Stimulated activated CD4-positive, alpha-beta T cell treated with anti-CD3 and anti-CD28 coated beads, Interleukin-1b, Interleukin-23, amount 100 ng/mL, for 1 hour (primary cell): ENCODE measurements at places on chromosomes 4 and X.

- DNase-seq = no peak
Observed at GRCh38 chr4:153472122-153473037, 6.2 kb downstream of the TMEM131L start.

GRCh38 chrX:70262952-70263567 lies 3.1 kb upstream of the P2RY4 start:
- no peak for DNase-seq

- no peak for DNase-seq
Observed at GRCh38 chr4:90027565-90027964, 99.6 kb upstream of the CCSER1 start.

DNA sequence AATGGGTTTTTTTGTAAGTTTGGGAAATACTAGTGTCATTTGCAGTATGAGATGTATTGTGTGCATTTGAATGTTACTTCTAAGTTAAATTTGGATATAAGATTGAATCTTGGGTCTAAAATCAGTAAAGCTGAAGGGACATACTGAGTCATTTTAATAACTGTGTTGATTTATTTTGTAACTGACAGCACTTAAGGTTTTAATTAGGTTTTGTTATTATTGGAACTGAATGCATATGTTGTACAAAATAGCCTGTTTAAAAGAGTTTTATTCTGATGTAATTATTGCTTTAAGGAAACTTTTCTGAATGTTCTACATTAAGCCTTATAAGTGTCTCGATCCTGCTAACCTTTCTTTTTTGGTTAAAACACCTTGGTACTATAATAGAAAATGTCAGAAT lies 396.6 kb downstream of the MAPK10 start:
- DNase-seq = no peak

- DNase-seq = no peak
Observed at GRCh38 chr4:104818579-104818978, 323.9 kb upstream of the CXXC4 start.

DNA sequence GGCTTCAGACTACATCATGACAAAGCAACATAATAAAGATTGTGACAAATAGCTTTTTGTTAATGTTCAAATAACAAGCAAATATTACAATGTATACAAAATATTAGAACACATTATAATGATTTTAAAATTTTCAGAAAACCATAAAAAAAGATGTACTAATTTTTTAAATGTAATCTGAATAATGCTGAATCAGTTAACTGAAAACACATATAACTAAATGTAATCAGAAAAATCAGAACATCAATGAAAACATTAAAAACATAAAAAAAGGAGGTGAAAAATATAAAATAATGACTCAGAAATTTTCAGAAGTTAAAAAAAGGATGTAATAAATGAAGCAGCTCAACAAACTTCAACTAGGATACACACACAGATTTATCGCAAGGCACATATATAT lies 53.5 kb downstream of the ZNF721 start:
- DNase-seq = no peak

- DNase-seq = no peak
Observed at GRCh38 chr4:7784131-7784870, 155.4 kb downstream of the AFAP1 start.

DNA sequence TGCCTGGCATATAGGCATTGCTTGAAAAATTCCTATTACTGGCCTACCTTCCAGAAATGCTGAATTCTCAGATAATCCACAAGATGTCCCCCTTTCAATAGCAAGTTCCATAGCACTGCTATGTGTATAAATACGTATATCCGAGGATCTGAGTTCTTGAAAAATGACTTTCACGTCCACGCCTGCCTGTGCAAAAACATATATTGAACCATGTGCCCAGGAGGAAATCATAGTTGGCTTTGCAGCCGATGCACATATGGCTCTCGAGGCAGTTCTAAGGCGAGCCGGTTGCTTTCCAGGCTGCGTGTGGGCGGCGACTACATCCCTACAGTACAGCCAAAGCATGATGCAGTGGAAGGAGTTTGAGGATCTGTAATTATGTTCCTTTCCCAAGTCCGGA lies 55.4 kb upstream of the ESX1 start:
- DNase-seq = no peak

DNA sequence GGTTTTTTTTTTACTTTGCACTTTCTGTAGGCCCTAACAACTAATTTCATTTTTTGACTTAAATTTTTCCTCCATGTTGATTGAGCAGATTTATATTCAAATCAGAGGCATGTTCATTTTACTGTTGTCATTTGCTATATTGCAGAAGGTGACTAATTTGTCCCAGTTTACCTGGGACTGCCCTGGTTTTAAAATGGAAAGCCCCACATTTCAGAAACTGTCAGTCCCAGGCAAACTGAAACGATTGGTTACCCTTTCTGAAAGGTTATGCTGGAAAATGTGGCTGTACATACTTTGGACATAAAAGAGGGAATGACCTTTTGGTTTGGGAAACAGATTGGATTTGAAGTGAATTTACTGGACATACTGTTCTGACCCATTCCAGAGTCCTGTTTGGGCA lies 160.0 kb downstream of the SPCS3 start:
- no peak for DNase-seq

- no peak for DNase-seq
Observed at GRCh38 chr4:140742838-140743193, 13.4 kb downstream of the TBC1D9 start.

- DNase-seq = no peak
Observed at GRCh38 chrX:17682259-17682658, 55.0 kb upstream of the SCML1 start.

- DNase-seq = no peak
Observed at GRCh38 chr4:108044951-108045686, 55.4 kb downstream of the HADH start.

DNA sequence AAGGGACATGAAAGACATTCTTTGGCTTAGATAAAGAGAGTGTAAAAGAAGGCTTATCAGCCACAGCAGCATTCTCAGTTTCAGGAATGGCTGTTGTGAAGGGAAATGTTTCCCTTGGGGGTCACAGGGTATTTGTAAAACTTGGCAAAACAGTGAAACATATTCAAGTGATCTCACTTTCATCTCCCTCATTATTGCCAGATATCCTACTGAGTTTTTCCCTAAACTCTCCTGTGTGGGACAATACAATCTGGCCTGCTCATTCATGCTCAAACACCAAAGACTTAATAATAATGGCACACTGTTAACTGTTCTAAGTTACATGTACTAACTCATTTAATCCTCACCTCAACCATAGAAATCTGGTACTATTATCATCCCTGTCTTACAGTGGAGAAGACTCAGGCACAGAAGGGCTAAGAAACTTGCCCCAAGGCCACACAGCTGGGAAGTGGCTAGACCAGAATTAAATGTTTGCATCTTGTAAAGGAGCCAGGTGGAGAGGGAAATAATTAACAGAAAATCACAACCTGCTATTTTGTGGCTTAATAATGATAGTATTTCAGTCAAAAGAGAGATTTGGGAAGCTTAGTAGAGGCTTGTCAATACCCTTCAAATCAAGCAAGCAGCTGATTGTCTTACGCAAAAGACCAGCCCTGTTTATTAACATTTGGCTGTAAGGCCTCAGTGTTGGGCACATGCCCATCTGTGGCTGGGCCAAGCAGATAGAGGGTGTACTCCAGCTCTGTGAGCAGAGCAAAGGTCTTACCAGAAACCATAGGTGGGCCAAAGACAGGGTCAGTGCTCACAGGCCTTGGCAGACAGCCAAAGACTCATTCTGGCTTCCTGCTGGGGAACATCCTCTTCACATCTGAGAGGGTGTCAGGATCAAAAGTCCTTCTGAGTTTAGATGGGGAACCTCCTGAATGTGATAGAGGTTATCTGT lies 17.3 kb downstream of the SMPX start:
- DNase-seq = no peak

DNA sequence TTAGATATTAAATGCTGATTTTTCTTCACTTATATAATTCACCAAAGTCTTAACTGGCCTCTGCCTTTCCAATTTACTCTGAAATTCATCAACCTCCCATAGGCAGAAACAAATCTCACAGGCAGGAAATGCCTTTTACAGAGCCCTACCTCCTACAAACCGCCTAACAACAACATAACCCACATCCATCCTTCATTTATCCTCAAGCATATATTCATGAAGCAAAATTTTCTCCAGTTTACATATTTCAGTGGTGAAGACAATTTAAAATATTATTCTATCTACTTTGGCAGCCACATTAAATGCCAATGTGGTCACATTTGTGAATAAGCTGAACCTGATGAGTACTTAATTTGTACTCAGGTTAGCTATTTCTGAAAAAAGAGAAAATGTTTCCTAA lies 30.3 kb downstream of the SEPSECS start:
- DNase-seq = no peak

DNA sequence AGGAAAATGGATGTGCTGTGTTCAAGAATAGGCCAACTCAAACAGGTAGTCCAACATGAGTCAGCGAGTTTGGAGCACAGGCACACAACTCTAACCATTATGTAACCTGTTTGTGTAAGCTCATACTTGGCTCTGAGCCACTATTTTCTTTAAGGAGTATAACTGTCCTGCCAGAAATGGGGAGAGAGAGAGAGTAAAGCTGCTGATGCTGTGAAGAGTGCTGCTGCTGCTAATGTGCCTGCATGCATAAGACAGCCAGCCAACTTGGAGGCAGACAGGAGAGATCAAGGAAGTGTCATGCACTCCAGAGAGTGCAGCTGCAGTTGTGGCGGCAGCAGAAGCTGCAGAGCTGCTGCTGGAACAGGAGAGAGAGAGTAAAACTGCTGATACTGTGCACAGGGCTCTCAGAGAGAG lies 11.7 kb upstream of the STATH start:
- no peak for DNase-seq

GRCh38 chrX:31499109-31499508 lies 427.3 kb upstream of the FTHL17 start:
- no peak for DNase-seq
